ENCODE measurements at places on chromosomes 2 and 18. TPM values are rescaled to one million over a fixed set of nuclear protein-coding genes. Genes with fewer than 3 reads are reported as not detected.

DNA sequence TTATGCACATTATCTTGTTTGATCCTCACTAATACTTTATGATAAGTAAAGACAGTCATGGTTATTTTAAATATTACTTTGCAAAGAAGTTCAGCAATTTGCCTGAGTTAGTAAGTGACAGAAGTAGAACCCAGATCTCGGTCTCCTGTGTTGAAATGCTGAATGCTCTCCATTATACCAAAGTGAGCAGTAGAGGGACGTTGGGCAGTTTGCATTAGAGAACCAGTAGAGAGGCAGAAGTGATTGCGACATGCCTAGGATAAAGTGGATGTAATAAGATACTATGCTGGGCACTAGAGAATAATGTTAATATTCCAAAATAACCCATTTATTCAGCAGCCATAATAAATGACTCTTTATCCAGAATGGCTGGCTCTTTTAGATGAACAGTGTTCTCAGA, 201.0 kb downstream of the PMAIP1 start:
- no peaks in the 10 kb centered on the region for H3K27me3 ChIP-seq
- H3K4me3 ChIP-seq, result no peak overlapping the region
- no peak for DNase-seq

- H3K36me3 ChIP-seq, result no peaks in the 10 kb centered on the region
- no peaks in the 10 kb centered on the region for H3K27me3 ChIP-seq
- no peak overlapping the region for H3K27ac ChIP-seq
- H3K4me1 ChIP-seq, result no peaks in the 10 kb centered on the region
- no peak overlapping the region for H3K4me3 ChIP-seq
These were observed 167.0 kb downstream of the ZNF804A start for GRCh38 chr2:184765112-184765895.

DNA sequence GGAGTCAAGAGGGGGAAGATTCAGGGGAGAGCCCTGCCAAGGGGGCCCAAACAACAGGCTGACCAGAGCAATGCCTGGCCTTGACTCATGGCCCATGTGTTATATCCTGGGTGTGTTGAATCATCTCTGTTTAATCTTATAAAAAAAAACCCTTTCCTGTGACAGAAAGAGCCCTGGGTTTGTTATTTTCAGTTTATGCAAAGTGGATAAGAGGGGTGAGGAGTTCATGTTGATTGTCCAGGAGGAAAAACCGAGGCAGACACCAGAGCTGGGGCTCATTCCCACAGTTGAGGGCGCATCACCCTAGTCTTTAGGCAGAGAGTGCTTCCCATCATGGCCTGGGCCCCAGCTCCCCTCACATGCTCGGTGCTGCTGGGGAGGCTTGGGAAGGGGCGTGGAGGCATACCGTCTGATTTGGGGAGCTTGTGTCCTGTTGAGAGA, 30.9 kb upstream of the IL37 start:
- no peaks in the 10 kb centered on the region for H3K27me3 ChIP-seq
- H3K4me1 ChIP-seq, result no peaks in the 10 kb centered on the region
- H3K27ac ChIP-seq, result no peak overlapping the region
- no peak for DNase-seq

DNA sequence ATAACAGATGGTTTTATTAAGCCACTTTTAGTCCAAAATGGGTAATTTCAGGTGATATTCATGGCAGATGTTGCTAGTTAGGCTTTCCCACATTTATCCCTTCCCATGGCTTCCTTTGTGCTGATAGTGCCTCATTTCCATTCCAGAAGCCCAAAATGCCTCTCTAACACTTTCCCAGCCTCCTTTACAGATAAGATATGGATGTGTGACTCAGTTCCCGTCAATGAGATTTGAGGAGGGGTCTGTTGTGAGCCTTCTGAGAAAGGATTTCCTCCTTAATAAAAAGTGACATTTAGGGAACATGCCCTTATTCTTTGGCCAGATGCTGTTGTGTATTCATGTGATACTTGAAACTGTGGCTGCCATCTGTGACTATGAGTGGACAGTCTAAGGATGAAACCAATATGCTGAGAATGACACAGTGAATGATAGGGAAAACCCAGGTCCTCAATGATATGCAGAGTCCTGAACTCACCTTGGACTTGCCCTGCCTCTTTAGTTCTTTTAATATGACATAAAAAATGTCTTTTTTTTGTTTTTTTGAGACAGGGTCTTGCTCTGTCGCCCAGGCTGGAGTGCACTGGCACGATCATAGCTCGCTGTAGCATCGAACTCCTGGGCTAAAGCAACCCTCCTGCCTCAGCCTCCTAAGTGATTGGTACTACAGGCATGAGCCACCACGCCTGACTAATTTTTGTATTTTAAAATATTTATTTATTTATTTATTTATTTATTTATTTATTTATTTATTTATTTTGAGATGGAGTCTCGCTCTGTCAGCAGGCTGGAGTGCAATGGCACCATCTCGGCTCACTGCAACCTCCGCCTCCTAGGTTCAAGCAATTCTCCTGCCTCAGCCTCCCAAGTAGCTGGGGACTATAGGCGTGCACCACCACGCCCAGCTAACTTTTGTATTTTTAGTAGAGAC, 5.8 kb upstream of the ACSL3 start:
- H3K4me1 ChIP-seq, result peaks cover 1% of the 10 kb centered on the region
- no peak overlapping the region for H3K4me3 ChIP-seq
- DNase-seq, result no peak
- no peaks in the 10 kb centered on the region for H3K36me3 ChIP-seq
- H3K27ac ChIP-seq, result no peak overlapping the region
- no peaks in the 10 kb centered on the region for H3K27me3 ChIP-seq

DNA sequence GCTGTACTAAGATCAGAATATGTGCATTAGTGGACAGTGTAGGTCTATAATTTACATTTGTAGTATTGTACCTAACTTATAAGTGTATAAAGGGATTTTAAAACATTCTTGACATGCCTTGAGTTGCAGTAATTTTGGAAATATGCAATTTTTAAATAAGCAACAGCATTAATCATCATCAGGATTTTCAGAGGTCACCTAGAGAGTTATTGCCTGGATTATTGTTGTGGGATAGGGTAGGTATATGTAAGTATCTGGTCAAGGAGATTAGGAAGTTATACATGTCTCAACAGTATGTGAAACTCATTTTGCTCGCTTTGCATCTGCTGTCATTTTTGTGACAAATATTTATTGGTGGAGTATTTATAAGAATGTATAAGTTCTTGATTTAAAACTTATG, 184.2 kb downstream of the WDR7 start:
- H3K4me1 ChIP-seq, result no peaks in the 10 kb centered on the region
- no peak for DNase-seq
- H3K4me3 ChIP-seq, result no peak overlapping the region
- H3K36me3 ChIP-seq, result no peaks in the 10 kb centered on the region
- no peak overlapping the region for H3K27ac ChIP-seq
- H3K27me3 ChIP-seq, result no peaks in the 10 kb centered on the region

DNA sequence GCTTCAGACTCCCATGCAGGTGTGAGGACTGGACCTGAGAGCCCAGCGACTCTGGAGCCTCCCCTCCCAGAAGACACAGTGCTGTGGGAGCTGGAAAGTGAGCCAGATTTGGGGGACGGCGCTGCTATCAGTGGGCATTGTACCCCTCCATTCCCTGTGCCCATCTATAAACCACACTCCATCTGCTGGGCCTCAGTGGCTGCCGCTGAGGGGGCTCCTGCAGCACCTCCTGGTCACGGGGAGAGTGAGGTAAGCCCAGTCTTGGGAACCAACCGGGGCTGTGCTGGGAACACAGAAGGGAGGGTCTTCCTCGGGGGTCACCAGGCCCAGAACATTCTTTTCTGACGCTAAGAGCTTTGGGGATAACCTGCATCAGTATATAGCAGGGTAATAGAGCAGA, 9.5 kb downstream of the PSD4 start:
- no peak overlapping the region for H3K4me3 ChIP-seq
- no peaks in the 10 kb centered on the region for H3K27me3 ChIP-seq
- H3K36me3 ChIP-seq, result peaks cover 40% of the 10 kb centered on the region
- peaks cover 90% of the 10 kb centered on the region for H3K4me1 ChIP-seq

The HOXD3 gene
- total RNA-seq, result not detected

DNA sequence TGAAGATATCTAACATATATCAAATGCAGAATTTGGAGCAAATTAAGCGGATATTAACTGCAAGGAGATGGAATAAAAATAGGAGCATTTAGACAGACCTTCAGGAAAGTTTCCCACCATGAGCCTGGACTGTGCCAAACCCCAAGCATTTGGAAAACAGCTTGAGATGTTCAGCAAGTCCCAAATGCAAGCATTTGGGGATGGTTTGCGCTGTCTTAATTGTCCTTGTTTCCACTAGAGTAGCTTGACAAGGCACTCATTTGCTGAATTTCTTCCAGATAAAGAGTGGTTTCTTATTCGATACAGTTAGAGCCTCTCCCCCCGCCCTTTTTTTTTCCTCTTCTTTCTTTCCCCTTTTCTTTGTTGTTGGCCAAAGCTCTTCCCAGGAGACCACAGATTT, 77.1 kb upstream of the CDC42EP3 start:
- H3K27ac ChIP-seq, result no peak overlapping the region
- no peaks in the 10 kb centered on the region for H3K36me3 ChIP-seq
- no peaks in the 10 kb centered on the region for H3K4me1 ChIP-seq
- no peaks in the 10 kb centered on the region for H3K27me3 ChIP-seq
- no peak for DNase-seq
- no peak overlapping the region for H3K4me3 ChIP-seq

The GALR1 gene
- total RNA-seq, result not detected

The ACTG2 gene
- not detected for total RNA-seq

- DNase-seq, result no peak
- no peaks in the 10 kb centered on the region for H3K36me3 ChIP-seq
- no peak overlapping the region for H3K4me3 ChIP-seq
- no peaks in the 10 kb centered on the region for H3K4me1 ChIP-seq
- H3K27ac ChIP-seq, result no peak overlapping the region
These were observed 21.8 kb downstream of the TMEM182 start for GRCh38 chr2:102783506-102784183.

DNA sequence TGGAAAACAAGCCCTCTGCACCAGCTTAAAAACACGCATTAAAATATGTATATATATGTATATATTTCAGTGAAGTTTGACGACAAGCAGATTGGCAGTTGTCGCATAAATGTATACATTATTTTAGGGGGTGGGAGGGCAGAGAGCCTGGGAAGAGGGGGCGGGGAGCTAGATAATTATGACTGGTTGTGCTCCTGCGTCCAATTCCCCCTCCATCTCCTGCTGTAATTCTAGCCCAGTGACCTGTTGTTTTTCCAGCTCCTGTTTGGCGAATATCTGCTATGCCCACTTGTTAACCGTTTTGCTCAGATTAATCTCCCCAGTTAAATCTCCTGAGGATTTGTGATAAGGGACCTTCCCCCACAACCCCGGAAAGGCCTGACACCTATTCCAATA, 656 bp downstream of the UNC80 start:
- no peaks in the 10 kb centered on the region for H3K4me1 ChIP-seq
- H3K4me3 ChIP-seq, result no peak overlapping the region
- H3K27me3 ChIP-seq, result no peaks in the 10 kb centered on the region
- no peak overlapping the region for H3K27ac ChIP-seq

DNA sequence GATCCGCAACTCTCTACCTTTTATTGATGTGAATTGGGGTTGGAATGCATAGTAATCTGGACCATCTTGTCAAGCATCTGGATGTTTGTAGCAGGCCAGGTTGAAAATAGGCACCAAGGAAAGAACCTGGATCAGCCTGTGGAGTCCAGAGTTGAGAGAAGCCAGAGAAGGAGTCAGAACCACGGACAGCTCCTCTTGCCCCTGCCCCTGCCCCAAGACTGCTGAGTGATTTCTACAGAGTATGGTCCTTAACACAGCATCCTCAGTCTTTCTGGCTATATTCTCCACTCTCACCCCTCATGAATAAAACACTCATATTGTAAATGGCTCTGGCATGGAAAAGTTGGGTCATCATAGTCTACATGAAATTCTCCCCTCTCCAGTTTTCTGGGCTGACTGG, 154.6 kb downstream of the LOXHD1 start:
- H3K4me1 ChIP-seq, result no peaks in the 10 kb centered on the region
- H3K27me3 ChIP-seq, result no peaks in the 10 kb centered on the region
- H3K36me3 ChIP-seq, result no peaks in the 10 kb centered on the region
- DNase-seq, result no peak

DNA sequence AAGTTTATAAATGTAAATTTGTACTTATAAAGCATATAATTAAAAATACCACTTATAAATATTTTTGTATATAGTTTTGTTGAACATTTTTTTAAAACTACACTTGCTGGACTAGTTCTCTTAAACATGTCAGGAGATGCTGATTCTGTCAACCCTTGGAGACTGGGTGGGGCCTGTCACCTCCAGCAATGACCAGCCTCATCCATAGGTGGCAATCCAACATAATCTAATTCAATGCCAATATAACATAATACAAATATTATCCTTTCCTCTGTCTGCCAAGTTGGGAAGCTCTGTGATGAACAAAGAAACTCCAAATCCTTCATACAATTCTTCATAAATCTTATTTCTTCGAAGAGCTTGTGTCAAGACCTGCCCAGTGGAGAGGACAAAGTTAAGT, 140.4 kb downstream of the RBMS1 start:
- H3K27ac ChIP-seq, result no peak overlapping the region
- no peaks in the 10 kb centered on the region for H3K36me3 ChIP-seq
- no peak overlapping the region for H3K4me3 ChIP-seq
- DNase-seq, result peak; percentile 52

DNA sequence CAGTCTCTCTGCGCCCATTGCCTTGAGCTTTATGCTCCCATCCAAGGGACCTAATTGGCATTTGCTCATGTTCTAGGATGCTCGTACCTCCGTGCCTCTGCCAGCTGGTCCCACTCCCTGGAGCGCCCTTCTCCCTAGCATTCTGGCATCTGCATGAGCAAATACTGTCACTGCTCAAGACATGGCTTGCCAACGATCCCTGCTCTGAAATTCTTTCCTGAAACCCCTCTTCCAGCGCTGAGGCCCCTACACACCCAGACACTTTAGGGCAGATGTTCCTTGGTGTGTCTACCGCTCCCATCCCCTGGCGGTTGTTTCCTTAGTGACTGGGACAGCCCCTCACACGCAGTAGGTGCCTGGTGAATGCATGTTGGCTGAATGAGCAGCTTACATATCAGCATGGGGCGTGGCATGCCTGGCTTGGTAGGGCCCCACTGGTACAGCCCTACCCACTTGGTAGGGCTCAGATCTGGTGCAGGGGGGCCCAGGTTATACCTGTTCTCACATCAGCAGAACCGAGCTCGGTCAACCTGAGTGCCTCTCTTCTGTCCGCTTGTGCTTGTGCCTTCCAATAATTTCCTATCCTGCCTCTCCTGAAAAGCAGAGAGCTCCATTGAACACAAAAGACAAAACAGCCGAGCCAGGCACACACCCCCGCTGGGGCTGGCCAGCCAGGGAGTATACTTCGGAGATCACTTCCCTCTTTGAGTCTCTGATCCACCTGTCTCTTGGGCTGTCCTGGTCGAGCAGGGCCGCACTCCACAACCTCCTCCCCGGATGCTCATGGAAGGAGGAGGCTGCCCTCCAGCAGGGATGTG, 59.2 kb downstream of the INHBB start:
- no peaks in the 10 kb centered on the region for H3K4me1 ChIP-seq
- H3K27ac ChIP-seq, result no peak overlapping the region
- no peaks in the 10 kb centered on the region for H3K36me3 ChIP-seq
- DNase-seq, result no peak

The NMUR1 gene
- 0.18 TPM for total RNA-seq

The DOK1 gene
- total RNA-seq, result 25.2 TPM

GRCh38 chr2:154403242-154403790, 295.2 kb upstream of the KCNJ3 start:
- no peaks in the 10 kb centered on the region for H3K36me3 ChIP-seq
- no peak overlapping the region for H3K27ac ChIP-seq
- no peak for DNase-seq
- H3K27me3 ChIP-seq, result no peaks in the 10 kb centered on the region

Data from CD8-positive, alpha-beta memory T cell (primary cell).